ENCODE measurements at places on chromosomes 2 and 18. TPM values are rescaled to one million over a fixed set of nuclear protein-coding genes. Genes with fewer than 3 reads are reported as not detected.

DNA sequence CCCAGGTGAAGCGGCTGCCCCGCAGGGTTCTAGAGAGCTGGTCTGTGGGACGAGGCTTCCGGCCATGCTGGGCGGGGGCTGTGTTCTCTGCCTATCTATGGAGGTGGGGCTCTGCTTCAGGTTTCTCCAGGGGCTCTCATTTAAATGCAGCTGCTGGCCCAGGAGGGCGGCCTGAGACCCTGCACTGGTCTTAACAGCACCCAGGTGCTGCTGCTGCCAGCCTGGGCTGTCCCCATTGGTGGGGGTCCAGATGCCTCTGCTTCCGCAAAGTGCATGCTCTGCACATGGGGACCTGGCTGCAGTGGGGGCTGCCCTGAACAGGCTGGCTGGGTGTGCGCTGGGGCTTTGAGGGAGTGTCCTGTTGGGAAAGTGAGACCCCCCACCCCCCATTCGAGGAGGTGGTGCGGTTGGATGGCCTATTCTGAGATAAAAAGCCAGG, 29.7 kb upstream of the ALLC start:
- no peak for DNase-seq

GRCh38 chr2:216078776-216079175, 2.8 kb downstream of the PECR start:
- no peak for DNase-seq

- DNase-seq, result no peak
These were observed 159.8 kb downstream of the RHBDD1 start for GRCh38 chr2:226995625-226996041.

- no peak for DNase-seq
These were observed 994 bp upstream of the LRATD1 start for GRCh38 chr2:14631406-14632040.

- no peak for DNase-seq
These were observed 2.4 kb downstream of the SCG2 start for GRCh38 chr2:223599640-223600380.

DNA sequence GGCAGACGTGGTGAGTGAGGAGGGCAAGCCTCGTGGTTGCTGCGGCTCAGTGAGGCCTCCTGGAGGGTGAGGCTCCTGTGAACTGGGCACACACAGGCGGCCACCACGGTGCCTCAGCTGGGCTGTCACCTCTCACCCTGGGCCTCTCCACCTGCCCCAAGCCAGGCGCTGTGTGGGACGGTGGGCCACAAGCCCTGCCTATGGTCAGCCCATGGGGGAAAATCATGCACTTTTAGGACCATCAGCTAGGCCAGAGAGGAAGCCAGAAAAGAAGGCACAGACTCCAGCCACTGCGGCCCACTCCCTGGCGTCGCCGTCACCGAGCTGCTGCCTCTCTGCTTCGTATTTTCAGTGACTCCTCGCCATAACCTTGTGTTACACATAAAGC, 28.5 kb upstream of the HS6ST1 start:
- no peak for DNase-seq

GRCh38 chr2:112004253-112004645, 50.8 kb upstream of the TMEM87B start:
- DNase-seq, result no peak

DNA sequence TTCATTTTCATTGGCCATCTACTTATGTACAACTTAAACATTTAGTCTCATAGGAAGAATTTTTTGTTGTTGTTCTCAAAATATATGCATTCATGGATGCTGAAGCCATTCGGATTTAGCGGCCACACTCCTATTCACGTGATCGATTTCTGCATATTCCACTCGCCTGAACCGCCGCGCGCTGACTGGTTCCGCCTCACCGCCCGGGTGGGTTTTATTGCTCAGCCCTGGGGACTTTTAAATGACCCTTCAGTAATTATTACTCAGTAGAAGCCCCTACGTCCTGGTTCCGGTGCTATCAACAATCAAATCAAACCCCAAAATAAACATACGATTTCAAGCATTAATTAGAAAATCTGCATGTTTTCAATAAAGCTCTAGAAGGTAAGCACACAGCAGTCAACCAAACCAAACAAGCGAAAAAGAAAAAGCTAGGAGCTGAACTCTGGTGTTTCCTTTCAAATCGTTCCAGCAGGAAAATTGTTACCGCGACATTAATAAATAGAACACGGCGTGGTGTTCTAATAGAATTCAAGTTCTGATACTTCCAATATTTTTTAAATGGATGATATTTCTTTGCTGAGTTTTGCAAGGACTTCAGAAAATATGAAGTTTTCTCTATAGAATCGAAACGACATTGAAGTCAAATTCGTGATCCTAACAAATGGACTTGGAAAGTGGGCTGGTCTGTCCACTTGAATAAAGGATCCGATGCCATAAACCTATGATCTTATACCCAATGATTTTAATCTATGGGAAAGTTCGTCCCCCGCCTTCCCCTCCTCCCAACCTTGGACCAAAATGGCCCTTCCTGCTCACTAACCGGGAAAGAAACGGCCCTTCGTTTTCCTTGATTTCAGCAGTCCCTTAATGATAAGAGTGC, 9.3 kb downstream of the PAX3 start:
- no peak for DNase-seq

- DNase-seq, result no peak
These were observed 54.1 kb upstream of the THOC1 start for GRCh38 chr18:321865-322467.

The CCBE1 gene
- total RNA-seq, result not detected

The STPG4 gene
- 0.24 TPM for total RNA-seq

The ASB1 gene
- total RNA-seq, result 26.9 TPM

The VIT gene
- not detected for total RNA-seq

All from naive thymus-derived CD4-positive, alpha-beta T cell (primary cell).